H4 (cell line): ENCODE measurements at places on chromosomes 3 and 15. TPM values are rescaled to one million over a fixed set of nuclear protein-coding genes. Genes with fewer than 3 reads are reported as not detected.

GRCh38 chr3:173793963-173794362, 396.4 kb downstream of the NLGN1 start:
- no peak for DNase-seq

DNA sequence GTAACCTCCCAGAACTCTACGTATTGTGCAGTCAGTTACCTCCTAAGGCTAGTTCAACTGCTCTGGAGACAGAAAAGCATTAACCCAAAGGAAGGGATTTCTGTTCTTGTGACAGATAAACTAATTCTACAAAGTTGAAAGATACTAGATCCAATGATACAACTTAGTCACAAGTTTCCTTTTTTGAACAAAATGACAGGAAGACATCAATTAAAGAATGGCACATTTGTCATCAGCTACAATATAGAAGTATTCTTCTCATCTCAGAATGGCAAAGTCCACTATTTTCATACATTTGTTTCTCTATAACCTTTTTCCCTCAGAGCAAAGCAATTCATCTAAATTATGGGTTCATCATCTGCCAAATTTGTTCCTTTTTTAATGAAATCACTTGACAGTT, 43.7 kb downstream of the ISL2 start:
- DNase-seq: no peak

DNA sequence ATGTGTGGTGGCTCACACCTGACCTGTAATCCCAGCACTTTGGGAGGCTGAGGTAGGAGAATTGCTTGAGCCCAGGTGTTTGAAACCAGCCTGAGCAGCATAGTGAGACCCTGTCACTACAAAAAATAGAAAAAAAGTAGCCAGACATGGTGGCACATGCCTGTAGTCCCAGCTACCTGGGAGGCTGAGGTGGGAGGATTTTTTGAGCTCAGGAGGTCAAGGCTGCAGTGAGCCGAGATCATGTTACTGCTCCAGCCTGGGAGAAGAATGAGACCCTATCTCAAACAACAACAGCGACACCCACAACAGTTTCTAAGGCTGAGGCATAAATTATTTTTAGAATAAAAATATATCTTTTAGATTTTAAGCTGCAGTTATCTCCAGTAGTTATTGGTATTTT, 6.3 kb downstream of the APPL1 start:
- DNase-seq: no peak

HDGFL3 gene
- 37.5 and 40.6 TPM in 2 replicates for total RNA-seq

- no peak for DNase-seq
These were observed 40.3 kb upstream of the PARL start for GRCh38 chr3:183924956-183925355.

ACKR4 gene
- not detected in 2 replicates for total RNA-seq

SLC24A5 gene
- not detected in 2 replicates for total RNA-seq

DNA sequence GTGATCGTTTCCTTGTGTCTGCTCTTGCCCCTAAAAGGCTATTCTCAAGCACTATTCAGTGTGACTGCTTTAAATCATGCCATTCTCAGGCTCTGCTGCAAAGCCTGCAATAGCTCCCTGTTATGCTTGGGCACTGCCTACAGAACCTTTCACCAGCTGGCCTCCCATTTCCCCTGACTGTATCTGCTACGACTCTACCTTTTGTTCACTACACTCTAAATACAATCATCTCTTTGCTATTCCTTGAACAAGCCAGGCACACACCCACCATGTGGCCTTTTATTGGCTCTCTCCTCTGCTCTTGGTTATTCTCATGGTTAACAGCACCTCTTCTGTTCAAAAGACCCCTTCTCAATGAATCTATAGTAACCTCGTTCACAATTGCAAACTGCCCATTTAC, 29.6 kb upstream of the FNDC3B start:
- DNase-seq: no peak

GRCh38 chr3:13051066-13051465, 22.2 kb downstream of the IQSEC1 start:
- no peak for DNase-seq

DNA sequence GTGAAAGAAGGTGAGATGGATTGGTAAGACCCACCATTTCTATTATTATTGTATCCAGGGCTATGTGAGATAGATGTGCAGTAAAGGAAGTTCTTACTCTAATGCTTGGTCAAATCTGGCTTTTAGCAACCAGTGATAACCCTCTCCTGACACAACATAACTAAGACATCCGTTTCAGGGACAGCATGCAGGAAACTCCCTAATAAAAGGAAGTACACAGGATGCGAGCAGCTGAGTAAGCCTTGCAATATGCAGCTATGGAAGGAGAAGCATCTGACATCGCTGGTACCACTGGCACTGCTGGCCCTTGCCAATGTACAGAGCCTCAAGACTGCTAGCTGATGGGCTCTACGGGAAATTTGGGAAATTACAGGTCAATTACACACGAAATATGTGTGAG, 662.3 kb downstream of the NR2F2 start:
- no peak for DNase-seq

- DNase-seq: no peak
These were observed 89.8 kb downstream of the KLHL25 start for GRCh38 chr15:85704720-85705429.

CCDC9B gene
- total RNA-seq: 1.3 and 4.6 TPM in 2 replicates

OPA1 gene
- 51.9 and 53.6 TPM in 2 replicates for total RNA-seq

- DNase-seq: no peak
These were observed 59.9 kb upstream of the TFRC start for GRCh38 chr3:196141866-196142201.

TMF1 gene
- 4.6 and 8.6 TPM in 2 replicates for total RNA-seq

DNA sequence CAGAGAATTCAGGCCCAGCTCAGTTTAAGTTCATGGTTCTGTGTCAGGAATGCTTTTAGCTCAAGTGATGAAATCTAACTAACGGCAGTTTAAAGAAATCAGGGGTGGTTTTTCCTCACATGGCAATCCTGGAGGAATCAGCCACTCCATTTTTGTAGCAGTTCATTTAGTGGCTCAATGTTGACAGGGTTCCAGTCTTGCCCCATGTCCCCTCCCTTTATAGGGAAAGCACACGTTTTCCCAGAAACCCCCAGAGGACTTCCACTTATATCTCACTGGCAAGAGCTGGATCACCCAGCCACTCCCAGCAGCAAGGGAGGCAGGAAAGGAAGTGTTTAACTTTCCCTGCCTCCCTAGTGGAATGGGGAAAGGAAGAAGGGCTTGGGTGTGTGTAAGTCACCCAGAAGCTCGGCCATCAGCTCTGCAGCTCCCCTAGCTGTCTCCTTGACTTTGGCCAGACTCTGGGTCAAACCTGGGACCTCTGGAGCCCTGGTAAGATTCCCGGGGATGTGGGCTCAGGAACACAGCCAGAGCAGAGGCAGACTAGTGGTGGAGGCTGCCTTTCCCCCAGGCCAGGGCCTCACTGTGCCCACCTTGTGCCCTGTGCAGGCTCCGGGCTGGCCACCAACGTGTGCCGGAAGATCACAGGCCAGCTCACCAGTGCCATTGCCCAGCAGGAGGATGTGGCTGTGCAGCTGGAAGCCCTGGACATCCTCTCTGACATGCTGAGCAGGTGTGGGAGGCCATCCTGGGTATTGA, 11.3 kb downstream of the CAND2 start:
- no peak for DNase-seq

GRCh38 chr15:40900256-40901052, 6.2 kb downstream of the VPS18 start:
- DNase-seq: no peak

DNA sequence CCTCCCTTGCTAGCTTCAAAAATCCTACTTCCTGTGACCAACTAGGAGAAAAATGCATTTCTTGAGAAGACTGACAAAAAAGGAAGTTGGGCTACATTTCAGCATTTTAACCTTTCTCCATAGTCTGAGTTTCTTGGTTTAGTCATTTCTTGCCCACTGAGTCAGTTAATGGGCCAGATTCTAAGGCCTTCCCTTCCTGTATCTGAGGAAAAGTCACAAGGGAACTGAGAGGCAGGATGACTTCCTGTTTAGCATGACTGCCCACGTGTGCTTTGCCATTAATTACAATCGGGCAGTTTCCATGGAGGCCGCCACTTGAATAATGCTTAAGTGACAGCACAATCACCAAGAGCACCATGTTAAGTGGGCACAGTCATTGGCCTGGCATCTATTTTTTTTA, 794.4 kb upstream of the LMCD1 start:
- no peak for DNase-seq

- no peak for DNase-seq
These were observed 140.1 kb upstream of the LINGO1 start for GRCh38 chr15:77772641-77773402.

GRCh38 chr3:55477306-55478303, 9.5 kb downstream of the WNT5A start:
- DNase-seq: no peak

DNA sequence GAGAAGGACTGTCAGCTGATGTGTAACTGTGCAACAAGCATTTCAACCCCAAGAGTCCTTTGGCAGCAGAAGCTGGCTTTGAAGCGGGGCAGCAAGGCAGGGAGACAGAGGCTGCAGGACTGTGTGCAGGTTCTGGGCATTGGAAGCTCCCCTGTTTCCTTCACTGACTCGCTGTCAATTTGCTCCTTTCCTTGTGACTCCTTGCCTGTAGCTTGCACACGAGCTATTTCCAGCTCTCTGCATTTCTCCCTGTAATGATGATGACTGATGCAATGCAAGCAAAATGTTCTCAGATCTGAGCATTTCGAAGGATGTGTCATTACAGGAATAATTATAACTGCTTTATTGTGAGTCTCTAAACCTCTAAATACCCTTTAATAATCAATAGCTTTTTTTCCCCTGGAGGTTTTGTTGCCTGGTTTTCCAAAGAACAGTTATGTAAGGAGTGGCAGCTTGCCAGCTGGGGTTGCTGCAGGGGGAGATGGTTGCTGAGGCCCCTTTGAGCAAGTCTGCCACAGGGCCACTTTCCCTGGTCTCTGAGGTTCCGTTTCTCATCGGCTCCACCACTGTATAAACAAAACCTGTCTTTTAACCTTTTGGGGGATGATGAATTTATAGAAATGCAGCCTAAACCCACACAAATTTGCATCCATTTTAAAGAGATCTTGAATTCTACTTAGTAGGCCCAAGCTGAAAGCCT, 2.8 kb downstream of the APOD start:
- no peak for DNase-seq

IMPG2 gene
- total RNA-seq: 0.06 and 0.08 TPM in 2 replicates

GHSR gene
- not detected in 2 replicates for total RNA-seq

THSD4 gene
- total RNA-seq: 0.58 and 1.2 TPM in 2 replicates

- DNase-seq: no peak
These were observed 148.0 kb downstream of the RPLP1 start for GRCh38 chr15:69600556-69601085.

- DNase-seq: peak; percentile 89
These were observed 1.2 kb downstream of the B2M start for GRCh38 chr15:44712346-44713005.

MITF gene
- 5.1 and 5.8 TPM in 2 replicates for total RNA-seq

DNA sequence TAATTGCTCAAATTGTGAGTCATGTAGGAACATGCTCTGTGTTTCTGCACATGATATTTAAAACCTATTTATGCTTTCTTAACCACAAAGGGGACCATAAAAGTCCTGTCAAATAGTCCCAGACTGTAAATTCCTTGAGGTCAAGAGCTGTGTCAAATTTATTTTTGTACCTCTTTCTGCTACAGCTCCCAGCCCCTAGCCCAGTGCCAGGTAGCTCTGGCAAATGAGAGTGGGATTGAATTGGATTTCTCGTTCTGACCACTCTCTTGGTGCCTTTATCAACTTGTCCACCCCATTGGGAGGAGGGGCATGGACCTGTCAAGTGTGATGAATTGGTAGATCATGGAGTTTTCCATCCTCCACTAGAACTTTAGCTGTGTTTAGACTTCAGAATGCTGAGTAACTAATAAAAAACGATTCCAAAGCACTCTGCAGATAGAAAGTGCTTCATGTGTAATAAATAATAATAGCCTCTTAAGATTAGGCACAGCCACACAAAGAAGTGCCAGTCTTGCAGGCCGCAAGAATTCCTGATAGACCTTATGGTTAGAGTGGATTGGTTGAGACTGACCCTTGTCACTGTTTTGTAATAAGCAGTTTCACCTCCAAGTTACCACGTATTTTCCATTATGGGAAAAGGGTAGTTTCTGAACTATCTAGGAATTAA, 120.4 kb downstream of the LPP start:
- DNase-seq: peak; percentile 48

ATP8B4 gene
- 0.04 and 0.41 TPM in 2 replicates for total RNA-seq

DNA sequence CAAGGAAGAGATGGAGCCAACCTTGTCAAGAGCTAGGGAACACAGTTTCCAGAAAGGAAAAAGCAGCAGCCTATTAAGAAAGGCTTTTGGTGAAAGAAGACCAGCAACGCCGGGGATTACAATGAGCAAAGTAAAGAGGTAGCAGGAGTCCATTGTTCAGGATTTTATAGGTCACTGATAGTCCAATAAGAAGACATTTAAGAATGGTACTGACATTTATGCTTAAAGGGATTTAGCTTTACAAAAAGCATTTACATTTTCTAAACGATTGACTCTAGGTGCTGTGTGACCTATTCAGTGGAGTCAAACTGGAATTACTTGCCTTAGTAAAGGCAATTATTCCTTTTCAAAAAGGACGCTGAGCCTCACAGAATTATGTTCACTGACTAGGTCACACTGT, 40.8 kb downstream of the CSNK1G1 start:
- DNase-seq: no peak

DNA sequence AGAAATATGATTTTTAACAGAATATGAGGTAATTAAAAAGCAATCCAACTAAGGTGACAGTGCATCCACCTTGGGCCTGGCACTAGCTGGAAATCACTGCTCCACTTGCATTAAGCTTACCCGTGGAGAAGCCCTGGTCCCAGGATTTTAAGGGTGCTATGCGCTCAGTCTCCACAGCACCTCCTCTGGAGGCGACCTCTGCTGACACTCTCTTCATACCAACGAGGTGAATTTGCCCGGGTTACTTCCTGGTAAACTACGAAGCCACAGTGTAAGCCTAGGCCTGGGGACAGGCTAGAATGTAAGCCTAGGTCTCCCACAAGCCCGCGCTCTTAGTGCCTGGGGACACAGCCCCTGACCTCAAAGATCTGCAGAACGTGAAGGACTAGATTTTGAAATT, 793 bp downstream of the APOD start:
- no peak for DNase-seq

DNA sequence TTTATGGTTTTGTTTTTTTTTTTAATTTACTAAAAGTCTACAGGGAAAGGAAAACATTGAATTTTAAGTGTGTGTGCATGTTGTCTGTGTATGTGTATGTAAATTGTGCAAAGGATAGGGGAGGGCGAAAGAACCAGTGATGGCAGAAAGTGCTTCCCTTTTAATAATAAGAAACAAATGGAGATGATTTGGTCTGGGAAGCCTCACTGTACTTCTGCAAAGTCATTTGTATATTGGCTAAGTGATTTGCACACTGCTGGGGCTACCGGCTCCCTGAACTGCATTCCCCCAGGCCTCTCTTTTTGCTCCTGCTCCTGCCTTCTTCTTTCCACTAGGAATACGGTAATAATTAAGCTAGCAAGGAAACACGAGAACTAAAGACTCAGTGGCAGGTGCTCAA, 101.2 kb downstream of the CD47 start:
- DNase-seq: no peak

SLC2A2 gene
- total RNA-seq: not detected in 2 replicates

GRCh38 chr3:187292631-187293515, 1.3 kb upstream of the MASP1 start:
- DNase-seq: no peak
